Activated CD8-positive, alpha-beta memory T cell treated with anti-CD3 and anti-CD28 coated beads for 1 hour (primary cell): ENCODE measurements at places on chromosomes 4 and X.

GRCh38 chr4:188658958-188659522 is 519.8 kb downstream of the TRIML1 start:
- DNase-seq = no peak

GRCh38 chr4:125741825-125742452 is 427.2 kb downstream of the FAT4 start:
- no peak for DNase-seq

DNA sequence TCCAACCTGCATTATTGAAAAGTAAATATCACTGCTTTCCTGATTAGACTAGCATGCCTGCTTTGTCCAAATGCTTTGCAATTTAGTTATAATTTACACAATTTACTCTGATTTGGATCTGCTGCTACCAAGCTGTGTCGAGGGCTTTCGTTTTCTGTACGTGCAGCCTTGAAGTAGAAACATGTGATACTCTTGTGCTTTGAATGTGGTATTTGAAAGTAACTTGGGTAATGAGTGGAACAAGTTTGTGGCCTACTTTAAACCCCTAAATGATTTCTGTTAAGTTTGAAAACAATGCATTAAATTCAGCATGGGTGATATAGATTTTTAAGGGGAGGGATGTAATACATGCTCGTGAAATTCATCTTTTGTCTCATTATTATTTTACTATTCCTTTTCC is 240.7 kb downstream of the IQCM start:
- DNase-seq = no peak

DNA sequence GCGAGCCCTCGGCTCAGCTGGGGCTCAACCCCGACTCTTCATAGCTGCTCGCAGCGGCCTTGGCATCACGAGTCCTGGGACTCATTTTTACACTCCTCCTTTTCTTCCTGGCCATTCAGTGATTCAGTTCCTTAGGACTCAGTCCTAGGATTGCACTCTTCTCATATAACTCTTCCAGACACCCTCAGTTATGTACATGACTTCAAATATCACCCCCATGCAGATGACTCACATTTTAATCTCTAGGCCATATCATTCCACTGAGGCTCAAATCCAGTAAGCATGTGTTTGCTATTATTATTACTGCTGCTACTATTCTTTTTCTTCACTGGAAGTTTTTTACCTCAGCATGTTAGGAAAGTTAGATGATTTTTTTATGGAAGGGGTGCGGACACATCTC is 14.4 kb downstream of the ITGB1BP2 start:
- DNase-seq = no peak

DNA sequence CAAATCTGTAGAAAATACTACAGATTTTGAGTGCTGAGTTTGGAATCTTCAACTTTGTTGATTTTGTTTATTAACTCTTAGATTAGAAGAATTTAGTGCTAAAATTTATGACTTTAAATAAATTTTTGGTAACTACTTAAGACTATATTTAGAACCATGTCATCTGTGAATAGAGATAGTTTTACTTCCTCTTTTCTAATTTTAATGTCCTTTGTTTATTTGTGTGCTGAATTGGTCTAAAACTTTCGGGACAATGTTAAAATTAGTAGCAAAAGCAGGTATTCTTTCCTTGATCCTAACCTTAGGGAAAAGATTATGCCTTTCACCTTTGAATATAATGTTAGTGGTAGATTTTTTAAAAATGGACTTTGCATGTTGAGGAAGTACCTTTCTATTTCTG is 119.7 kb upstream of the CXorf51A start:
- DNase-seq = no peak

DNA sequence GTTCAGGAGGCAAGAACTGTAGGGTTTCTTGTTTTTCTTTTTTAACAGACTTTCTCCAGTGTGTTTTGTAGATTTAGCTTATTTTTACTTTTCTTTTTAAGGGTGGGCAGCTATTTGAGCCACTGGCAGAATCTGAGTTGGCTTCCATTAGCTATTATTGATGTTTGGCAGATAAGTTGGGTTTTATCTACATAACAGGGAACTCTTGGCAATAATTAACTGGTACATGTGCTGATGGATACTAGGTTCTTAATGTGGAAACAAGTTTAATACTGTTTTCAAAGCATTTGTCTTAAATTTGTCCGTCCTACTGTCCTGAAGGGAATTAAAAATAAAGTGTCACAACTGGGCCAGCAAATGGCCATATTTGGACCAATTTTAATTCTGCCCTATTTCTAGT is 80.5 kb downstream of the PHOX2B start:
- DNase-seq = no peak
